ENCODE measurements at places on chromosomes 7 and 10.

- no peak for DNase-seq
Observed at GRCh38 chr10:32273336-32273735, 73.6 kb downstream of the EPC1 start.

- no peak for DNase-seq
Observed at GRCh38 chr7:43201912-43202311, 89.5 kb downstream of the HECW1 start.

DNA sequence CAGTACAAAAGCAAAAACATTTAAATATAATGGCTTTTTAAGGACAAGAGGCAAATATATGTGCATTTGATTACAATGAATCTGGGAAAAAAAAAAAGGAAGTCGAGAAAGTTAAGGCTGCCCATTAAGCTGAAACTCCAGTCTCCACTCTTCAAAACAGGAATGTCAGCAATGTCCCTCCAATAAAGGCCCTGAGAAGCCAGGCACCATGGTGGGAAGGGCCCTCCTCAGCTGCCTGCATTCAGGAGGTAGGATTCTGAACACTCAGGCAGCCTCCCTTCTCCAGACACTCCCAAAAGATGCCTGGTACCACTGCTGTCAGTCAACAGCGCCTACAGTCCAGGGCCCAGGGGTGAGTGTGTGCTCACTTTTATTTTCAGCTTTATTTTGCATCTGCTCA, 121.3 kb upstream of the MGMT start:
- DNase-seq, result no peak

DNA sequence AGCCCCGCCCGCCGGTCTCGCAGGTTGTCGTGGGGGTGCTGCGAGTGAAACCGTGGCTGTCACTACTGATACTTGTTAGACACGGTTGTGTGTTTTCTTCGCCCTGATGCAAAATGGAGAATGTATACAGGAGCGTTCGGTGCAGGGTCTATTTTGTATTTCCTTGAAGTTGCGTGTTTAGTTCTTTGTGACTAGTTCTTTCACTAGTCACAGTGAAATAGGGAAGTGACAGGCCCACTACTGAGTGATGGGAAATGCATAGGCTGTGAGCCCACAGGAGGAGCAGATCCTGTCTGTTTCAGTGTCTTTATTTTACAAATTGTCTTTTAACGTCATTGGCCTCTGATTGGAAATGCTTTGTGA, 675 bp downstream of the ABRAXAS2 start:
- no peak for DNase-seq

DNA sequence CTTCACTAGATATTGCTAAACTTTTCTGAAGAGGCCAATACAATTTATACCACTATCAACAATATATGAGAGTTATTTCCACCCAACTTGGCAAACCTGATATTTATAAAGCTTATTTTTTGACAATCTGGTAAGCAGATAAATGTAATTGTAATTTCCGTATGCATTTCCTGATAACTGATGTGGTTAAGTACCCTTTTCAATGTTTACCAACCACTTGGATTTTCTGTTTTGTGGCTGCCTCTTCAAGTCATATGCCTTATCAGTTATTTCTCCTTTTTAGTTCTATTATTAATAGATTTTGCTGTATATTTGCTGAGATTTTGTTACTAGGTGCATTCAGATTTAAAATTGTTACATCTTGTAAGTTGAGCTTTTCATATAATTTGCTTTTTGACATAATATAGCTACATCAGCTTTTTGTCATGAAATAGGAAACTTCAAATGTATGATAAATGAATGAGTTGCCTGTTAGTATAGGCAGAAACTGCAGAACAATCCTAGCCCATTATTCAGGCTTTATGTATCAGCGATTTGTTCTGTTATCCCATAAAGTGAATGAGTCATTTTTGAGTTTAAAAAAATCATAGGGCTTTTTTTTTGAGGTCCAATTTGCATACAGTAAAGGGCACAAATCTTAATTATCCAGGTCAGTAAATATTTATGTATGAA, 11.5 kb downstream of the SGPL1 start:
- DNase-seq, result no peak

GRCh38 chr10:14185316-14186045, 145.2 kb downstream of the FRMD4A start:
- peak; percentile 32 for DNase-seq

DNA sequence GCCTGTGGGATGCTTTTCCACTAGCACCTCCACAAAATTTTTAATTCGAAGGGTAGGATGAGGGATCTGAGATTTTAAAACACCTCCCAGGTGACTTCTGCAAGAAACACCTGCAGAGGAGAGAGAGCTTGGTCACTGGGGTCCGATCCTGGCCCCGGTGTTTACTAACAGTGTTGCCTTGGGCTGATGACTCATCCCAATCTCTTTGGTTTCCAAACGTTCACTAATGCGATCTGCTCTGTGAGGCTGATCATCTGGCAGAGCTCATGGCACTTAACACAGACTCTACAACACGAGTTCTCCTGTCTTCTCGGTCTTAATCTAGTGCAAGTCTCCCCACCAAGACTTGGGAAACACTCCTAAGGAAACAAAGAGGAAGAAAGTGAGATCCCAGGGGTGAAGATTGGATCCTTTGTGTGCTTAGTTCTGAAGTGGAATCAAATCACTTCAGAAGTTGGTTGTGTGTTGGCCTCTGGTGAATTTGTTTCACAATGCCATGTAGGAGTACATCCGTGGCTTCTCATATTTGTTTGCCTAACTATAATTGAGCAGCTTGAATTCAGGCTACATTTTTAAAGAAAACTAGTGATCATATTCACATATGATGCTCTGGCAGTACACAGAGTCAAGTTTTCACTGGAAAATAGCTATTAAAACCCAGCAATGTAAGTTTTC, 407.9 kb downstream of the NRG3 start:
- no peak for DNase-seq

- no peak for DNase-seq
Observed at GRCh38 chr7:148296994-148297644, 293.4 kb upstream of the C7orf33 start.

DNA sequence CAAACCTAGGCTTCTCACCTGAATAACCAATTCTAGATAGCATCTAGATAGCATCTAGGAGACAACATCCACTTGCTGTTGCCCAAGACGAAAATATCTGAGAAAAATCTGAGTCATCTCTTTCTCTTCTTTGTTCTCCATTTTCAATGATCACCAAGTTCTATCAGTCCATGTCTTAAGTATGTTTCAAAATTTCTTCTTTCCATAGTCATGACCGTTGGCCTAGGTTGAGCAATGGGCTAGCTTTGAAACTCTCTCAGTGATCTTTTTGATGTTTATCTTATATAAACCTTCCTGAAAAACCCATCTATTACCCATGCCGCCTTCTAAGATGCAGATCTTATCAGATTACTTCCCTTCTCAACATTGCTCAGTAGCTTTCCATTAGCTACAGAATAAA, 23.4 kb upstream of the CASD1 start:
- DNase-seq, result no peak

GRCh38 chr10:1658658-1659057, 78.7 kb downstream of the ADARB2 start:
- no peak for DNase-seq

DNA sequence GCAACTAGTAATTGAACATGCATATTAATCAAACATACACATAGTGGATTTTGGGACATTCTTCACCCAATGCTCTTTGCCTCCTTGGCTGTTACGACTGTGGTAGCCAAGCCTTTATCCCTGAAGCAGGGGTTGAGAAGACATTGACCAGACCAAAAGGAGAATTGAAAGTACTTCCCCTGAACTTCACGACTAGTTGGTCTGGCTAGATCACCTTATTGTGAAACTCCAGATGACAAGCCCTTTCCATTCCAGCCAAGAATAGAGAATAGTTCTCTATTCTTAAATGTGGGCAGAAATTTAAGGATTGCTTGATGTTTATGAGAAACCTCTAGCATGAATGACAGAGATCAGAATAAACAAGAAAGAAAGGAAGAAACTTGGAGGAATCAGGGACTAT, 97.0 kb downstream of the LRMDA start:
- no peak for DNase-seq

- no peak for DNase-seq
Observed at GRCh38 chr7:100670074-100670473, 3.5 kb upstream of the GNB2 start.

- DNase-seq, result no peak
Observed at GRCh38 chr7:152369518-152369917, 66.3 kb downstream of the KMT2C start.

DNA sequence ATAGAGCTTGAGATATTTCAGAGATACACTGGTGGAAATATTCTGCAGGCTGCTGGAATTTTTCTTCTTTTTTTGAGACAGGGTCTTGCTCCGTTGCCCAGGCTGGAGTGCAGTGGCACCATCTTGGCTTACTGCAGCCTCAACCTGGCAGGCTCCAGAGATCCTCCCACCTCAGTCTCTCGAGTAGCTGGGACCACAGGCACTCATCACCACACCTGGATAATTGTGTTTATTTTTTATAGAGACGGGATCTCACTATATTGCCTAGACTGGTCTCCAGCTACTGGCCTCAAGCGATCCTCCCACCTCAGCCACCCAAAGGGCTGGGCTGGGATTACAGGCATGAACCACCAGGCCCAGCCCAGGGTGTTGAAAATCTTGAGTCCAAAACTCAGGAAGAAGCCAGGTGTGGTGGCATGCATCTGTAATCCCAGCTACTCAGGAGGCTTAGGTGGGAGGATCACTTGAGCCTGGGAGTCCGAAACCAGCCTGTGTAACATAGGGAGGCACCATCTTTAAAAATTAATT, 55.7 kb upstream of the FOXK1 start:
- no peak for DNase-seq

- DNase-seq, result no peak
Observed at GRCh38 chr10:110492069-110492822, 5.5 kb upstream of the DUSP5 start.

GRCh38 chr7:74482629-74483401, 29.1 kb downstream of the GTF2IRD1 start:
- DNase-seq, result no peak

- no peak for DNase-seq
Observed at GRCh38 chr7:139924461-139924860, 95.4 kb downstream of the TBXAS1 start.

DNA sequence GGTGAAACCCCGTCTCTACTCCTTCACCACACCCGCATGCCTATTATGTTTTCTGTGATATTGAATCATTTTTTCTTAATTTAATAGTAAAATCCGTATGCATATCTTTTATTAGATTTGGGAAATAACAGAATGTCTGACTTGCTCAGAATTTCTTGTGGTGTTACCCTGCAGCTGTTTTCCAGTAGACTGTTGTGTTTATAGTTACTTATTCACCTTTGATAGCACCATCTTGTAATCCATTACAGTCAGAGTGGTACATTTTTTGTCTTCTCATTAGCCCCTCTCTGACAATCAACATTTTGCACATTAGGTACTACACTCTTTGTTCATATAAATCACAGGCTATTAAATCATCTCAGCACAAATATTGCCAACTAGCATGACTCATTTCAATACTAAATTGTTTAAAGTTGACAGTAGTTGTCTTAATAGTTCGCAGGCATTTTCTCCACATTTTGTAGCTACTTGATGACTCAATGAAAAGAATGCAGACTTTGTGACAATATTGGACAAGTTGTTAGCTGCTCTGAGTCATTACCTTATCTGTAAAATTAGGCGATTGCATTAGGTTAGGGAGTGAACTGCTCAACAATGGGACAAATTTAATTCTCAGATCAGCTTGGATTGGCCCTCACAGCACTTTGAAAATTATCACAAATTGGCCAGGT, 17.8 kb upstream of the SLC16A12 start:
- no peak for DNase-seq

- peak; percentile 8 for DNase-seq
Observed at GRCh38 chr7:75914169-75914654, 743 bp upstream of the POR start.

DNA sequence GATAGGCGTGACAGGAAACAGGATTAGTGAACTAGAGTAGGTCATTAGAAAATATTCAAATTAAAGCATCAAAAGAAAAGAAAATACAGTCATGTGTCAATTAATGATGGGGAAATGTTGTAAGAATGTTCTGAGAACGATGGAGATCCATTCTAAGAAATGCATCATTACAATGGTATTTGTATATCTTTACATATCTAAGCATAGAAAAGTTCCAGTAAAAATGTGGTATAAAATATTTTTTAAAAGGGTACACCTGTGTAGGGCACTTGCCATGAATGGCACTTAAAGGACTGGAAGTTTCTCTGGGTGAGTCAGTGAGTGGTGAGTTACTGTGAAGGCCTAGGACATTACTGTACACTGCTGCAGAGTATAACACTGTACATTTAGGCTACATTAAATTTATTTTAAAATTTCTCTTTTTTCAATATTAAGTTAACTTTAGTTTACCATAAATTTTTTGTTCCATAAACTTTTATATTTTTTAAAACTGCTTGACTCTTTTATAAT, 282.5 kb downstream of the BMPER start:
- no peak for DNase-seq

- no peak for DNase-seq
Observed at GRCh38 chr10:104589871-104590270, 51.2 kb upstream of the SORCS3 start.

GRCh38 chr10:124415210-124415609, 3.5 kb downstream of the OAT start:
- no peak for DNase-seq

GRCh38 chr7:132028144-132028920, 471.9 kb upstream of the PODXL start:
- DNase-seq, result no peak

DNA sequence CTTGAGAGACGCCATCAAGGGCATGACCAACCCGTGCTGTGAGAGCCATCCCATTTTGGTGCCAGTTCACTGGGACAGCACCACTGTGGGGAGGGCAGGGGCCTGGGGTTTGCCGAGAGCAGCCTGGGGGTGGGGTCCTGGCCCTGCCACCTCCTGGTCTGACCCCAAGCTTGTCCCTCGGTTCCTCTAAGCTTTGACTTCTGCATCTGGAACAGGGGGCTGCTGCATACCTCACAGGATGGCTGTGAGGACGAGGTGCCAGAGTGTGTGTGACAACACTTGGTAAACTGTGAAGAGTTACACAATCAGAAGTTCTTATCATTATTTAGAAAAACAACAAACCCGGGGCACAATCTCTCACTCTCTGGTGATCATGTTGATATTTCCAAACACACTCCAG, 89.9 kb downstream of the CRTAC1 start:
- DNase-seq, result no peak

GRCh38 chr7:148149730-148150129, 440.8 kb upstream of the C7orf33 start:
- no peak for DNase-seq

GRCh38 chr7:144454256-144455039, 51.0 kb upstream of the NOBOX start:
- DNase-seq, result no peak

DNA sequence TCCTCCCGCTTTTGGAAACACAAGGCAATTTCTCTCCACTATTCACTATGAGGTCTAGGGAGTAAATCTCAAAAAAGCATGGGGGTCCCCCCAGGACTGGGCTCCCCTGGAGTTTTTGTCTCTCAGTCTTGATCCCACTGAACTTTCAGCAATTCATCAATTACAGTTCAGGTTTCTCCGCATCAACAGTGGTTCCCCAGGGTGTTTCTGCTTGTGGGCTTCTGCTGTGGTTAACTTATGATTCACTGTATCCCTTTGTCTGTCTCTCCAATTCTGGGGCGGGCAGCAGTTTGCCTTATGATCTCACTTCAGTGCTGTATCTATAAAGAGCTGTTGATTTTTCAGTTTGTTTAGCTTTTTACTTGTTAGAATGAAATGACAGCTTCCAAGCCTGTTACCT, 142.6 kb upstream of the CDC14C start:
- DNase-seq, result peak; percentile 79
